ENCODE measurements at places on chromosomes 3 and 15.

- no peak for DNase-seq
These were observed 18.9 kb downstream of the CDCP1 start for GRCh38 chr3:45127130-45127822.

DNA sequence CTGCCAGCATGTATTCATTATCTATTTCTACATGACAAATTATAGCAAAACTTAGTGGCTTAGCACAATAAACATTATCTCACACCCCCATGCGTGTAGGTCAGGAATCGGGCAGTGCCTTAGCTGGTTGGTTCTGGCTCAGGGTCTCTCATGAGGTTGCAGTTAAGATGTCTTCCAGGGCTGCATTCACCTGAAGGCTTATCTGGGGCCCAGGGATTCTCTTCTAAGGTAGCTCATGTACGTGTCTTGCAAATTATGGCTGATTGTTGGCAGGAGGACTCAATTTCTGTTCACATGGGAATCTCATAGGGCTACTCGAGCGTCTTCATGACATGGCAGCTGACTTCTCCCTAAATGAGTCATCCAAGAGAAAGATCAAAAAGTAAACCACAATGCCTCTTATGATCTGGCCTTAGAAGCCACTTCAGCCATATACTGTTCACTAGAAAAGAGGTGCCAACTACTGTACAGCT lies 42.9 kb upstream of the TSC22D2 start:
- DNase-seq, result no peak

DNA sequence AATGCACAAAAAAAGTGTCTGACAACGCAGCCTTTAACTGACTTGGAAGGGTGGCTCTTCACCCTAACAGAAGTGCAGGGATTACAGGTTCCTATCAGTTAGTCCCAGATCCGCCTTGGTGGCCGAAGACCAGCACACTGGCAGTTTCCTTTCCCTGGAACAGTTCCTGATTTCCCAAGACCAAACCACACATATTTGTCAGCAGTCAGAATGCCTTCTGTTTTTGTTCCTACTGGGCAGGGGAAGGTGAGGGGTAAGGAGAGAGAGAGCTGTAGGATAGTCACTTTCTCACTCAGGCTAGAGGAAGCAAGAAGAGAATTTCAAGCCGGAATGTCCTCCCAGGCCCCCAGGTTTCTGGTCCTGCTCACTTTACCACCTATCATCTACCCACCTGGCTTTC lies 9.2 kb downstream of the CXCR6 start:
- DNase-seq, result no peak

- no peak for DNase-seq
These were observed 17.8 kb downstream of the SMAD3 start for GRCh38 chr15:67083135-67083762.

DNA sequence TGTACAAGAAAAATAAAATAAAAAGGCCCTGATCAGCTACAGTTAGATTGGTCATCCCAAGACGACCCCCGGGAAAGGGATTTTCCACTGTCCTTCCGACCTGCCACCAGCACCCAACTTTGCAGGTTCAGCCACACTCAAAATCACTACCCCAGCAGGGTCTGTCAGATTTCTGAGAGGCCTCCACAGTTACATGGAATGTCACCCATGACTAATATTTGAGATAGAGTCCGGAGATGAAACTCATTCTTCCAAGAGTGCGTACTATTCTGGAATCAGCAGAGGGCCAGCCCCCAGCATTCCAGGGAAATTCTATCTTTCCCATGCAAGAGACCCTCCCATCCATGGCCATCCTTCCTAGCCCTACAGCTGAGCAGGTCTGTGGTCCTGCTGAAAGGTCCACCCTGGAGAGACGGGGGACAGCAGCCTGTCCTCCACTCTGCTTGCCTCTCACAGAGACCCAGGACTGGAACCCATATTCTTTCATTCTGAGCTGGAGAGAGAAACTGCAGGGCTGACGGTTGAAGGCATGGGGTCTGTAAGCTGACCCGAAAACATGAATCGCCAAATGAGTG lies 5.8 kb downstream of the LIPC start:
- no peak for DNase-seq

DNA sequence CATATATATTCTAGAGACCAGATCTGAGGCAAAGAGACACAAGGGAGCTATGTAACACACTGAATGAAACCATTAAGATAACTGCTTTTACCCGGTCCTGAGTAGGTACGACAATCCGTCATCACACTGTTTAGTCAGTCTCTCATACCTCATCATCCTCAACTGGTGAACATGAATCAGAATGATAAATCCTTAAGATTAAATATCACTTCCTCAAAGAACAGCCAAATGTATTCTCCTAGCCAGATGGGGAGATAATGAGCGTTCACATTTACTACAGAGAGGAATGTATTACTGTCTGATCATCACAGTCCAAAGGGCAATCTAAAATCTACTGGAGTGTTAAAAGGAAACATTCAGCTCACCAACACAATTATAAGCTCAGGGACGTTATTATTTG lies 319.4 kb upstream of the STAC start:
- no peak for DNase-seq

GRCh38 chr3:134302674-134303073 lies 52.0 kb upstream of the RYK start:
- no peak for DNase-seq

DNA sequence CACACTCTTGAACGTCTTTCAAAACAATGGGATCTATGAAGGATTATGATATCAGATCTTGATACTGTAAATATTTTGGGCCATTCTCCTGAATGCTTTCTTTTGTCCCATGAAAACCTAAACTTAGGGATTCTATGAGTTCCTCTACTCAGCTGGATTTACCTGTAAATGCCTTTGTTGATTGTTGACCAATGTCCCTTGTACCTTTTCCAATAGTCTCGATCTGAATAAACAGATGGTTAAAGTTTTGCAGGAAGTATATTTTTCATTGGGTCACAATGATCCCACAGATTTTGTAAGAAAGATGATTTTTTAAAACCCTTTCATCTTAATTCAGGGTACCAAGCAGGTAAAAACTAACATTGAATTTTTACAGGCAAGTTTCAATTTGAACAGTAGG lies 634.1 kb downstream of the FHIT start:
- DNase-seq, result no peak

DNA sequence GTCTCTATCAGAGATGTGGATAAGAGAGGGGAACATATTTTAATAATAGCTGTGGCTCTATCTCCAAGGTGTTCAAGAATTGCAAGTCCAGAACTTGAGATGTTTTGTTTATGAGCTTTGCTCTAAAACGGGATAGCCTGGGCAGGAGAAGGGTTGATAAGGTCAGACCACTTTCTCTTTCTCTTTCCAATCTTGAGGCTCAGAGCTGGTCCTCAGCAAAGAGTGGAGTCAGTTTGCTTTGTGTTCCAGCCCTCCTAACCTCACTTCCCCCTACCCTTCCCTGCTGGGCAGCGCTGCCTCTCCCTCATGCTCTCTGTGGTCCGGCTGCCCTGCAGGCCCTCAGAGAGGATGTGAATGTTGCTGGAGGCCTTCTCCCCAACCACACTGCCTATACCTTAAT lies 13.8 kb downstream of the KLHL6 start:
- DNase-seq, result no peak

DNA sequence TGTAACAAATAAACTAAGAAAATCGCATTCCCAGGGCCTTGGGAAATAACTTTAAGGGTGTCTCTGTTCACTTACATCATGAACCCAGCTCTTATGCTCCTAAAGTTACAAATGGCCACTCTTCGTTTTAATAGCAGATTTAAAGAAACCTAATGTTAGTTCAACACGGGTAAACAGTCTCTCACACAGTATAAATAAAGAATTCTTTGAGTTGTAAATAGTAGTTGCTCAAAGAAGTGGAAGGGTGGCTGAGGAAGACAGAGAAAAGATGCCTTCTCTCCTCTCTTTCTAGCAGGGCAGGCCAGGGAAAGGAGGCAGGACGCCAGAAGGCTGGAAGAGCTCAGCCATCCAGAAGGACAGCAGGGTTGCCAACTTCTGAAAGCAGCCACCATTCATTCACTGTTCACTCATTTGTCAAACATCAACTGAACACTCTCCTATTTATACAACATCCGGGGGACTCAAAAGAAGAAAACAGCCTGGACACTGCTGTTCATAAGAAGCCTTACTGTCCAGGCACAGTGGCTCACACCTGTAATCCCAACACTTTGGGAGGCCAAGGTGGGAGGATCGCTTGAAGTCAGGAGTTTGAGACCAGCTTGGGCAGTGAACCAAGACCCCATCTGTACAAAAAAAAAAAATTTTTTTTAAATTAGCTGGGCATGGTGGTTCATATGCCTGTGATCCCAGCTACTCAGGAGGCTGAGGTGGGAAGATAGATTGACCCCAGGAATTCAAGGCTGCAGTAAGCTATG lies 47.3 kb downstream of the WWTR1 start:
- DNase-seq, result no peak

DNA sequence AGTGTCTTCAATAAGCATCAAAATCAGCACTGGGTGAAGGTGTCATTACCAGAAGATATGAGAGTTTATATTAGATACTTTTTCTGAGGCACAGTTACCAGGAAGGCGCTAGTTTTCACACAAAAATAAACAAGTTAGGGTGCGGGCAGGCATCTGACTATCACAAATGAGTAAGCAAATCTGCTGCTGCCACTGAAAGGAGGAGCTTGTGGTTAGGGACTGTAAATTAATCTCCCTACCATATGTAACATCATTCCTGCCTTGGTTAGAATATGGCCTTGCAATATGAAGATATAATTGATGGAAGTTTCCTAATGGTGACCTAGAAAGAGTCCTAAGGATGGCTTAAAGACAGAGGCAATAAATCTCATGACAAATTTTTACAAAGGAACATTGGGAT lies 19.5 kb upstream of the EID1 start:
- DNase-seq, result no peak

GRCh38 chr15:41499109-41499851 lies 5.6 kb downstream of the ITPKA start:
- no peak for DNase-seq

DNA sequence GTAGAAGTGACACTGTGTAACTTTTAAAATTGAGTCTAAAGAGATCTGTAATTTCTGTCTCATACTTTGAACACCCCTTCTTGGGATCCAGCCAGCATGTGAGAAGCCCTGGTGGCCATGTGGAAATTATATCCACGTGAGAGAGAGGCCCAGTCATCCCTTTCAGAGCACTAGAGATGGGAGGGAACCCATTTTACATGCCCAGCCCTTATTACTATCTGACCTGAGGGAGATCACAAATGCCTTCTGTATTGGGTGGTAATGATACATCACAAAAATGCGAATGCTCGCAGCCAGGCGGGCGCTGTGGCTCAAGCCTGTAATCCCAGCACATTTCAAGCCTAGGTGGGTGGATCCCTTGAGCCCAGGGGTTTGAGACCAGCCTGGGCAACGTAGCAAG lies 27.3 kb upstream of the TRAK1 start:
- DNase-seq, result no peak

GRCh38 chr15:77527164-77527778 lies 105.4 kb downstream of the LINGO1 start:
- no peak for DNase-seq

DNA sequence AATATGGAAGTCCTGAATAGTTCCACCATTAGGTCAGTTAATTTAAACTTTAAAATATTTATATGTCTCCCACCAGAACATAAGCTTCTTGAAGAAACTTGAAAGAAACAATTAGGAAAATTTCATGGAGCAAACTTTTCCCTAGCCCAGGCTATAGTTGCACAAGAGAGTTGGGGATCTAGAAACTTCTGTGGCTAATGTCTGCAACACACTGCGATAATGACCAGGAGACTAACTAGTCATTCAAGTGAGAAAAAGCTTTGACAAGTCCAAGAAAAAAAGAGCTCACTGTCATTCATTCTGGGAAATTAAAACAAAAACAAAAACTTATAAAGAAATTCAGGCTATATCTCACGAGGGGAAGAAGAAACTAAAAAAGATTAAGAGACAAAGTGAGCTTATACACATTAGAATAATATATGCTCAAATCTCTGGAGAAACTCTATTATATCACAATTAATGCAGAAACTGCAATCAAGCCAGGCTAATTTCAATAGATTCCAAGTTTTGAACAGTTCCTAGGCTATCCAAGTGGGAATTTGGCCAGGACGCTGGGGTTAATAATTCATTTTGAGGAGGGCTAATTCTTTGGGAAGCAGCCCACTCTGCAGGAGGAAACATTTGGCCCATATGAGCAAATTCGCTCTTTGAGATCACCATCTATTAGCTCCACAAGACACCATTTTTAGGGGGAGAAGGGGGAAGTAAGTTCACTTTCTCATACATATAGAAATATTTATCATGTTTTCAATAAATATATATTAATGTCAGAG lies 134.6 kb downstream of the MEIS2 start:
- DNase-seq, result no peak

DNA sequence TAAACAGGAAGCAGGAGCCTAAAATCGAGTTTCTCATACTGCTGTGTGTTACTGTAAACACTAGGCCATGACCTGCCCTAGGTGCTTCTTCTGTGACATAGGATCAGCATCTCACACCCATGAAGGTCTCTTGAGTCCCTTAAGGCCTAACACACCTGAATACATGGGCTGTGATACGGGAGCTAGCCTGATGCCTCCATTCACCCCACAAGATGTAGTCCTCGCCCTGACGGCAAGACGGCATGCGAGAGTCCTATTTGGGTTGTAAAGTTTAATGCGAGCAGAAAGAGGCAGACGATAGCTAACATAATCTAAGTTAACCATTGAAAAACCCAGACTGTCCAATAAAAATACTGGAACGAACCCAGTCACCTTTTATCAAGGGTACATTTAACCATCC lies 241.1 kb upstream of the ICE2 start:
- DNase-seq, result no peak

DNA sequence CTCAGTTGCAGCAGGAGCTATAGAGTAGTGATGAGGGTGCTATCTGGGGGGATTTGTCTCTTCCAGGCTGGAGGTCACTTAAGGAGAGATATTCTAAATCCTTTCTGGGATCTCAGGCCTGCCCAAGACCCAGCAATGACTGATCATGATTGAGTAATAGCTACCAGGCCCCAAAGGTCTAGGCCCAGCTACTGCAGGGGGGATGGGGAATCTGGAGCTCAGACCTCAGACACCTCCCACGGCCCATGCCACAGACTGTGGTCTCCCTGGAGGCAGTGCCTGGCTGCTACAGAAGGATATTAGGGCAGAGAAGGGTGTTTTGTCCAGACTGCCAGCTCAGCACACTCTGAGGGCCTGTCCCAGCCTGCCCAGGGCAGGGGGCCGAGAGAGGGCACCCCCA lies 6.9 kb downstream of the SLC38A3 start:
- DNase-seq, result no peak

- DNase-seq, result no peak
These were observed 59.6 kb downstream of the ZBTB20 start for GRCh38 chr3:115087512-115087911.

DNA sequence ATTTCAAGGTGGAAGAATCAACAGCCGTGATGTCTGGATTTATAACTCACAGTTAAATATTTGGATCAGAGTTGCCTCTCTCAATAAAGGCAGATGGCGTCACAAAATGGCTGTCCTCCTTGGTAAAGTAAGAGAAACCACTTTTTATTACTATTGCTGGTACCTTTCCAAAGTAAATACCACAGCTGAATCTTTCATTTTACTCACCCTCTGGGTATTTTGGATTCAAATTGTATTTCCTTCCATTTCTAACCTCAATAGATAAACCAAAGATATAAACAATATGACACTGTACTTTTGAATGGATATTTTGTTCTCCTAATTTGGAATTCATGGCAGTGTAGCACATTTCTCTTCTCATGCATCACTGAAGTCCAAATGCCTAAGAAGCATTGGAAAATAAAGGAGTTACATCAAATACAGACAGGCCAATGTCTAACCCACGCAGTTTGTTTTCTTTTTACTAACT lies 29.5 kb downstream of the KLHL24 start:
- DNase-seq, result no peak
